Thyroid gland (tissue), 4 donors: ENCODE measurements at places on chromosomes 4 and X.
A peak's percentile ranks its signal among the peaks of the same experiment; 100 is the strongest.

DNA sequence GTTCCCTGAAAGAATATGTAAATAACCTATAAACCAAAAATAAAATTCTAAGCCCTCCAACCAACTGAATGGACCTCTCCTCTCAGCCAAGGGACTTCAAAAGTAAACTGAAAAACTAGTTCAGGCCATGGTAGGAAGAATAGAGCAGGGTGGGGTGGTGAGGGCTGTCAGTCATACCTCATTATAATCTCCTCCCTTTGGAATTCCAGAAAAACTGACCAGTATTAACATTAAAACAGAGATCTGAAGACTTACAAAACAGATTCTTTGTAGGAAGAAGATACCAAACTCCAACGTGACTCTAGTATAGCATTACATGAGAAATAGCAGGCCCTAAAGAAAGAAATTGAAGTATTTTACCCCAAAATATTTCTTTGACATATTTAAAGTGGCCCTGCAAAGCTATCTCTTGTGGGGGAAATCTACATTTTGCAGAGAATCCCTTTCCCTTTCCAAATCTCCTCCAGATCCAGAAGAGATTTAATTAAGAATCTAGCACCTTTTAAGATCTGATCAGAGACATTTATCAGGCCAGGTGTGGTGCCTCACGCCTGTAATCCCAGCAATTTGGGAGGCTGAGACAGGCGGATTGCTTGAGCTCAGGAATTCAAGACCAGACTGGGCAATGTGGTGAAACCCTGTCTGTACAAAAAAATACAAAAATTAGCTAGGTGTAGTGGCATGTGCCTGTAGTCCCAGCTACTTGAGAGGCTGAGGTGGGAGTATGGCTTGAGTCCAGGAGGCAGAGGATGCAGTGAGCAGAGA is 15.1 kb downstream of the TBC1D9 start:
- no peaks in the 10 kb centered on the region for H3K36me3 ChIP-seq
- H3K27ac ChIP-seq, result no peak overlapping the region
- H3K27me3 ChIP-seq, result no peaks in the 10 kb centered on the region
- H3K4me3 ChIP-seq, result no peak overlapping the region

GRCh38 chrX:38754102-38754790 is 47.0 kb upstream of the MID1IP1 start:
- peak; percentile 16 for DNase-seq
- no peaks in the 10 kb centered on the region for H3K36me3 ChIP-seq
- H3K27ac ChIP-seq, result no peak overlapping the region
- H3K4me3 ChIP-seq, result no peak overlapping the region
- H3K4me1 ChIP-seq, result no peaks in the 10 kb centered on the region

GRCh38 chr4:98662626-98663225 is 4.3 kb upstream of the TSPAN5 start:
- no peaks in the 10 kb centered on the region for H3K27me3 ChIP-seq
- no peaks in the 10 kb centered on the region for H3K4me1 ChIP-seq
- H3K27ac ChIP-seq, result no peak overlapping the region
- no peaks in the 10 kb centered on the region for H3K36me3 ChIP-seq
- H3K4me3 ChIP-seq, result no peak overlapping the region

DNA sequence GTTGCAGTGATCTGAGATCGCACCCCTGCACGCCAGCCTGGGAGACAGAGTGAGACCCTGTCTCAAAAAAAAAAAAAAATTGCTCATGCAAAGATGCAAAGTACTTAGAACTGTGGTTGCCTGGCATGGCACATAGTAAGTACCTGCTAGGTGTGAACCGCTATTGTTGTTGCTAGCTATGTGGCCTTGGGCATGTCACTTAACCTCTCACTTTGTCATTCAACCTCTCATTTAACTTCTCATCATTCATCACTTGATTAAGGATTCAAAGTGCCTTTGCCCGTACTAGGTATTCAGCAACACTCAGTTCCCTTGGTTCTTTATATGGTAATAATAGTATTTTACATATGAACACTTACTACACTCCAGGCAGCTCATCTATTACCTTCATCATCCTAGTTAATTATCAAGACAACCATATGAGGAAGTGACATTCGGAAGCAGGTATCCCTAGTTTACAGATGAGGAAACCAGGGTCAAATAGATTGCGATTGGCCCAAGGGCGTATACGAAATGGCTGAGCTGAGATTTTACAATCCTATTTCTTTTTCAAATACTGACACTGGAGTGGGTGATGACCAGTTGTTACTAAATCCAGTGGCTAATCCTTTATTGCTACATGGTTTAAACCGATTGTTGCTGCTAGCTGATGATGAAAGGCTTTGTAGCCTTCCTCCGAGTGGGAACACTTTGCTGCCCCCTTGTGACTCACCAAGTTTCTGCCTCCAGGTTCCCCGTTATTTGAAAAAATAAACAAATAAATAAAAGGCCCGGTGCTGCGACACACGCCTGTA is 28.8 kb upstream of the SOWAHD start:
- peak; percentile 45 for DNase-seq
- H3K4me1 ChIP-seq, result no peaks in the 10 kb centered on the region
- no peaks in the 10 kb centered on the region for H3K27me3 ChIP-seq
- no peaks in the 10 kb centered on the region for H3K36me3 ChIP-seq

DNA sequence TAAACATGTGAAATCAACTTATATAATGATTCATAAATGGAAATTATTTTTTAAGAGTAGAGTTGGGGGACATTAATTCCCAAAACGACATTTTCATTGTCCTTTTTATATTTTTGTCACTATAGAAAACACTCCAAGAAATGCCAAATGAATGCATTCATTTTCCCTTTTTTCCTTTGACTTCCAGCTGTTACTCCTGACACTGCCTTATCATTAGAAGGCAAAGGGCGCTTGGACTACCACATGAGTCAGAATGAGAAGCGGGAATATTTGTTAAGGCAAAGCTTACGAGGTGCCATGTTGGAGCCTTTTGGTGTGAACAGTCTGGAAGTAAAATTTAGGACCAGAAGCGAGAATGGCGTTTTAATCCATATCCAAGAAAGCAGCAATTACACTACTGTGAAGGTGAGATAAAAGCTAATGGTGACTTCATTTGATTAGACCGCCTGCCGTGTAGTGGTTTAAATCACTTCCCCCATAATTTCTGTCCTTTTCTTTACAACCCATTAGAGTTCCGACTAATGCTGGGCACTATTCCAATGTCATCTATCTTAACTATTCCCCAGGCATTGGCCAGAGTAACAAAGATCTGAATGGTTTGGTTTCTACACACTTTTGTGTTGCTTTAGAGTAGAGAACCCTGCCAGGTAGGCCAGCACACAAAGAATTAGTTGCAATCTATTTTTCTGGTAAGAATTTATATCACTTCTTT is 166.7 kb downstream of the FAT4 start:
- DNase-seq, result no peak
- H3K4me3 ChIP-seq, result no peak overlapping the region
- no peaks in the 10 kb centered on the region for H3K4me1 ChIP-seq
- H3K27me3 ChIP-seq, result no peaks in the 10 kb centered on the region

- no peaks in the 10 kb centered on the region for H3K4me1 ChIP-seq
- no peak for DNase-seq
- H3K27me3 ChIP-seq, result no peaks in the 10 kb centered on the region
- H3K27ac ChIP-seq, result no peak overlapping the region
- no peak overlapping the region for H3K4me3 ChIP-seq
These were observed 1159.3 kb upstream of the TENM3 start for GRCh38 chr4:181083757-181084361.

DNA sequence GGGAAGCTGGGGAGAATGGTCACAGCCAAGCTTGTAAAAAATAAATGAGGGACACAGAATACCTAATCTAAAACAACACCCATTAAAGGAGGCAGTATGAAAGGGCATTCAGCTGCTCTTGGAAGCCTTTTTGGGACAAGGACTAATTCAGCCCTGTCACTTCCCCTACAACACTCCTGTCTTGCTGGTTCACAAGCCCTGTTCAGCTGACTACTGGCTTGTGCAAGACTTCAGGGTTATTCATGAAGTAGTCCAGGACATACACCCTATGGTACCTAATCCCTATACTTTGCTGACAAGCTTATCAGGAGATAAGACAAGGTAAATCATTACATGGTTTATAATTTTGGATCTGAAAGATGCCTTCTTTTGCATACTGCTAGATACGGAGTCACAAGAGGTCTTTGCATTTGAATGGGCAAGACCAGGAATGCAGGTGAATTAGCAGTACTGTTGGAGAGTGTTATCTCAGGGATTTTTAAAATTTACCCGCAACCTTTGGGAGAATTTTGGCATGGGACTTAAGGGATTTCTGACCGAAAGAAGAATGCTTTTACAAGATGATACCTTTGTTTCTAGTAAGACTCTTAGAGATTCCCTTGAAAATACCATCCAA is 103.2 kb upstream of the LANCL3 start:
- H3K36me3 ChIP-seq, result no peaks in the 10 kb centered on the region
- no peak overlapping the region for H3K27ac ChIP-seq
- no peaks in the 10 kb centered on the region for H3K4me1 ChIP-seq
- no peak overlapping the region for H3K4me3 ChIP-seq
- no peaks in the 10 kb centered on the region for H3K27me3 ChIP-seq
- DNase-seq, result no peak

DNA sequence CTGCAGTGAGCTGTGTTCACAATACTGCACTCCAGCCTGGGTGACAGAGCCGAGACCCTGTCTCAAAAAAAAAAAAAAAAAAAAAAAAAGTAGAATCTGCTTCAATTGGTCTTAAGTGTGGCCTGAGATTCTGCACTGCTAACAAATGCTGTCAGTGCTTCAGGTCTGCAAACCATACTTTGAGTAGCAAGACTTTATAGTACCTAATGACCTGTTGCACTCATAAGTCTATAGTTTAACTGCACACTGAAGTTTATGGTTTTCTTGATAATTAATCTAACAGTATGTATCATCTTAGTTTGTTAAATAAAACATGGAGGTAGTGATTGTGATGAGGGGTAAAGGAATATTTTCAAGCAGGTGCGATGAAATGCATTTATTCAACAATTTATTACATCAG is 135.6 kb downstream of the STAG2 start:
- H3K27me3 ChIP-seq, result no peaks in the 10 kb centered on the region
- no peak overlapping the region for H3K27ac ChIP-seq
- no peaks in the 10 kb centered on the region for H3K4me1 ChIP-seq
- peaks cover 7% of the 10 kb centered on the region for H3K36me3 ChIP-seq

DNA sequence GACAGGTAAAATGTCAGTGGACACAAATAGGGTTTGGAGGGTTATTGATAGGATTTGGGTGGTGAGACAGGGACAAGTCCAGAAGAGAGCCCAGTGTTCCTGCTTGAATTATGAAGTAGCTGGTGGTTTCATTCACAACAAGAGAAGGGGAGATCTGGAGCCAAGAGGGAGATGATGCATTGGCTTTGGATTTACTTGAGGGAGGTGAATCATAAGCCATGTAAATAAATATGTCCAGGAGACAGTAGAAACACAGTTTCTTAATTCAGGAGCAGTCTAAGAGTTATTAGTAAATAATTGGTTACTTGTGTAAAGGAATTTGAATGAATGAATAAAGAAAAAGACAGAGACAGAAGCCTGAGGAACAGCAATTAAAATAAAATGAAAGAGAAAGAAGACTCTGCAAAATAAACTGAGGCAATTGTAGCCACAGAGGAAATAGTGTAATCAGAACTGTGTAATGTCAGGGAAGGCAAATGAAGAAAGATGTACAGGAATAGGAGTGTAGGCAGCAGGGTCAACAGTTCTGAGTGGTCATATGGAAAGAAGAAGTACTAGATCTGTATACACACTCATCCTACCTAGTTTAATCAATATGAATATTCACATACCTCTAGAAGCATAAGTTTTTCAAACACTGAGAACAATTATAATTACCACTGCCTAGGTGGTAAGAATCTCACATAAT is 50.2 kb upstream of the CXCL8 start:
- no peak overlapping the region for H3K27ac ChIP-seq
- no peak for DNase-seq
- no peaks in the 10 kb centered on the region for H3K4me1 ChIP-seq
- H3K4me3 ChIP-seq, result no peak overlapping the region

- no peak overlapping the region for H3K27ac ChIP-seq
- no peak for DNase-seq
- H3K27me3 ChIP-seq, result no peaks in the 10 kb centered on the region
- no peaks in the 10 kb centered on the region for H3K36me3 ChIP-seq
- no peak overlapping the region for H3K4me3 ChIP-seq
- no peaks in the 10 kb centered on the region for H3K4me1 ChIP-seq
These were observed 55.8 kb downstream of the C4orf50 start for GRCh38 chr4:5962416-5962815.

- H3K27me3 ChIP-seq, result no peaks in the 10 kb centered on the region
- H3K27ac ChIP-seq, result no peak overlapping the region
- DNase-seq, result no peak
- no peaks in the 10 kb centered on the region for H3K36me3 ChIP-seq
These were observed 12.3 kb downstream of the CTAG1A start for GRCh38 chrX:154597221-154597620.

DNA sequence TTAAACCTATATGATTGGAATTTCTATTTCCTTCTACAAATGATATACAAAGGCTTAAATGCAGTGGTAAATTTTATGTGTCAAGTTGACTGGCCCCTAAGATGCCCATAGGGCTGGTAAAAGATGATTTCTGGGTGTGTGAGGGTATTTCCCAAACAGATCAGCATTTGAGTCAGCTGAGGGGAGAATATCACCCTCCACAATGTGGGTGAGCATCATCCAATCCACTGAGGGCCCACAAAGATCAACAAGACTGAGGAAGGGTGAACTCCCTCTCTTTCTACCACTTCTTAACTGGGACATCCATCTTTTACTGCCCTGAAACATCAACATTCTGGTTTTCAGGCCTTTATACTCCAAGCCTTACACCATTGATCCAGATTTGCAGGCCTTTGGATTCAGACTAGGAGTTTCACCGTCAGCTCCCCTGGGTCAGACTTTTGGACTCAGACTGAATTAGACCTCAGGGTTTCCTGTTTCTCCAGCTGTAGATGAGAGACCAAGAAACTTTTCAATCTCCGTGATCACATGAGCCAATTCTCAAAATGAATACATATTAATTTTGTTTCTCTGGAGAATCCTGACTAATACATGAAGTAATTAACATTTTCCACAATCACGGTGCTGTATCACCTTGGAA is 1020.7 kb upstream of the SLIT2 start:
- no peaks in the 10 kb centered on the region for H3K36me3 ChIP-seq
- no peak overlapping the region for H3K4me3 ChIP-seq
